Psoas muscle (tissue), 8 donors: ENCODE measurements at places on chromosomes 12 and 14. TPM values are rescaled to one million over a fixed set of nuclear protein-coding genes. Genes with fewer than 3 reads are reported as not detected.

The TUBA1B gene
- 226 TPM for total RNA-seq

The ASCL1 gene
- total RNA-seq, result not detected

The FOXN4 gene
- total RNA-seq, result not detected

The NANOG gene
- not detected for total RNA-seq

- no peak for DNase-seq
- no peaks in the 10 kb centered on the region for H3K27me3 ChIP-seq
- H3K4me3 ChIP-seq, result no peak overlapping the region
- no peaks in the 10 kb centered on the region for H3K36me3 ChIP-seq
- H3K27ac ChIP-seq, result no peak overlapping the region
Measured at GRCh38 chr12:31510034-31510433, 80.9 kb downstream of the DENND5B start.

- peak overlapping the region; percentile 49 for H3K4me3 ChIP-seq
- no peaks in the 10 kb centered on the region for H3K36me3 ChIP-seq
- H3K4me1 ChIP-seq, result peaks cover 32% of the 10 kb centered on the region
Measured at GRCh38 chr14:34064349-34064748, 113.5 kb upstream of the EGLN3 start.

GRCh38 chr12:15984097-15984800, 73.1 kb downstream of the DERA start:
- H3K4me1 ChIP-seq, result peaks cover 4% of the 10 kb centered on the region
- no peak for DNase-seq
- H3K27me3 ChIP-seq, result no peaks in the 10 kb centered on the region
- H3K36me3 ChIP-seq, result no peaks in the 10 kb centered on the region

DNA sequence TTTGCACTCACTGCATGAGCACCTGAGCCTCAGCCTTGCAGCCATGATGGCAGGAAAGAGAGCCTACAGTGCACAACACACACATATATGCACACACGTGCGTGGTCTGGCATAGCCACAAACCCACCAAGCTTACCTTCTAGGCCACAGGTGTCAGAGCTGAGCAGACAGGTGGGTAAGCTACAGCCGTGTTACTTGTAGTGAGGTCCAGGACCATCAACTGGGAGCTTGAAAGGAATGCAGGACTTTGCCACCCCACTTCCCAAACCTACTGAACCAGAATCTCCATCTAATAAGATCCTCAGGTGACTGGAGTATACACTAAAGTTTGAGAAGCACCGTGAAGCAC, 2.7 kb downstream of the ASIC1 start:
- H3K4me3 ChIP-seq, result no peak overlapping the region
- H3K27ac ChIP-seq, result no peak overlapping the region
- peaks cover 15% of the 10 kb centered on the region for H3K27me3 ChIP-seq
- H3K36me3 ChIP-seq, result no peaks in the 10 kb centered on the region
- DNase-seq, result no peak
- no peaks in the 10 kb centered on the region for H3K4me1 ChIP-seq

- no peaks in the 10 kb centered on the region for H3K27me3 ChIP-seq
- H3K4me1 ChIP-seq, result peaks cover 27% of the 10 kb centered on the region
- DNase-seq, result no peak
Measured at GRCh38 chr12:42128327-42128726, 16.3 kb downstream of the GXYLT1 start.
